ENCODE measurements at places on chromosomes 2 and 18.

- no peak for ATAC-seq
These were observed 59.6 kb downstream of the PKDCC start for GRCh38 chr2:42107249-42108042.

GRCh38 chr2:63721082-63721424 lies 120.6 kb upstream of the UGP2 start:
- ATAC-seq, result no peak

DNA sequence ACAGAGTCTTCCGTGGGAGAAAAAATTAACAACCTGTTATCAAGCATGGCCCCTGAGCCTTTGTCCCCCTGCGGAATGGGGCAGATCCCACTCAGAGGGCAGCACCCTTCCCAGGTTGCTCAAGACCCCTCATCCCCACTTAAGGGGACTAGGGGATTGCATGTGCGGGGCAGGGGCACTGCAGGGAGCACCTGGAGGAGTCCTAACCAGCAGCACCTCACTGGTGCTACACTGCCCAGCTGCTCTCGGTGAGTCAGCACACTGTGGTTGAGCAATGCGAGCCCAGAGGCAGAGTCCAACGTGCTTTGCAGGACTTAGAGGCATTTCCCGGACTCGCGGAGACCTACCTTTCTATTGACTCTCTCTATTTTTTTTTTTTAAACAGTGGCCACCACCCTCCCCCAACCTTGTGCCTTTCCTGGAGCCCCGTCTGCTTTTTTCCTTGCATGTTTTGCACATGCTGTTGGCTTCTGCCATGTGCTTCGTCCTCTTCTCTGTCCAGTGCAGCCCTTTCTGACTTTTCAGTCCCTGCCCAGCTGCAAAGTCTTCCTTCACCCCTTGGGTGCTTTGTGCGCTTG lies 74.0 kb downstream of the IL1R2 start:
- no peak for ATAC-seq

- no peak for ATAC-seq
These were observed 160.1 kb upstream of the MAPRE2 start for GRCh38 chr18:34880882-34881834.
